ENCODE measurements at places on chromosomes 7 and 10.

GRCh38 chr10:31121757-31122577, 90.3 kb upstream of the ZNF438 start:
- no peak for DNase-seq

GRCh38 chr7:39733881-39734632, 110.7 kb downstream of the RALA start:
- peak; percentile 59 for DNase-seq

- DNase-seq: no peak
Measured at GRCh38 chr10:110508159-110508788, 10.6 kb downstream of the DUSP5 start.

DNA sequence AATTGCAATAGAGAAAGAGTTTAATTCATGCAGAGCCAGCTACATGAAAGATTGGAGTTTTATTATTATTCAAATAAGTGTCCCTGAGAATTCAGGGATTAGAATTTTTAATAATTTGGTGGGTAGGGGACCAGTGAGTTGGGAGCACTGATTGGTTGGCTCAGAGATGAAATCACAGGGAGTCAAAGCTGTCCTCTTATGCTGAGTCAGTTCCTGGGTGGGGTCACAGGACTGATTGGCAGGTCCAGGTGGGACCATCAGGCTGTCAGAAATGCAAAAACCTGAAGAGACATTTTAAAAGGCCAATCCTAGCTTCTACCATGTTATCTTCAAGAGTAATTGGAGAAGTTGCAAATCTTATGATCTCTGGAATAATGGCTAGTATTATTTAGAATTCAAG, 56.0 kb upstream of the KAT6B start:
- DNase-seq: no peak

- no peak for DNase-seq
Measured at GRCh38 chr7:105985229-105985628, 22.2 kb downstream of the CDHR3 start.

DNA sequence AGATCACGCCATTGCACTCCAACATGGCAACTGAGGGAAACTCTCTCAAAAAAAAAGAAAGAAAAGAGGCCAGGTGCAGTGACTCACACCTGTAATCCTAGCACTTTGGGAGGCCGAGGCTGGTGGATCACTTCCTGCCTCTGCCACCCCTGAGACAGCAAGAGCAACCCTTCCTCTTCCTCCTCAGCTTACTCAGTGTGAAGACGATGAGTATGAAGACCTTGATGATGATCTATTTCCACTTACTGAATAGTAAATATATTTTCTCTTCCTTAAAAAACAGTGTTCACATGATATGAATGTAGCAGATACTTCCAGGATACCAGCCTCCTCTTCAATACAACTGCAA, 2.1 kb upstream of the ZKSCAN1 start:
- no peak for DNase-seq

DNA sequence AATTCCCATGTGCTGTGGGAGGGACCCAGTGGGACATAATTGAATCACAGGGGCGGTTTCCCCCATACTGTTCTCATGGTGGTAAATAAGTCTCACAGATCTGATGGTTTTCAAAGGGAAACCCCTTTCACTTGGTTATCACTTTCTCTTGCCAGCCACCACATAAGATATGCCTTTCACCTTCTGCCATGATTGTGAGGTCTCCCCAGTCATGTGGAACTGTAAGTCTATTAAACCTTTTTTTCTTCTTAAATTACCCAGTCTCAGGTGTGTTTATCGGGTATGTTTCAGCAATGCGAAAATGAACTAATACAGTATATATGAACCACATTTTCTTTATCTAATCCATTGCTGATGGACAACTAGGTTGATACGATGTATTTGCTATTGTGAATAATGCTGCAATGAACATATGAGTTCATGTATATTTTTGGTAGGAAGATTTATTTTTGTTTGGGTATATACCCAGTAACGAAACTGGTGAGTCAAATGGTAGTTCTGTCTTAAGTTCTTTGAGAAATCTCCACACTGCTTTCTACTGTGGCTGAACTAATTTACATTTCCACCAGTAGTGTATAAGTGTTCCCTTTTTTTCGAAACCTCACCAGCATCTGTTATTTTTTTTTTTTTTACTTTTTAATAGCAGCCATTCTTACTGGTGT, 70.0 kb upstream of the HGF start:
- no peak for DNase-seq

GRCh38 chr7:50303335-50304128, 984 bp upstream of the IKZF1 start:
- peak; percentile 22 for DNase-seq
